ENCODE measurements at places on chromosomes 3 and 15.

DNA sequence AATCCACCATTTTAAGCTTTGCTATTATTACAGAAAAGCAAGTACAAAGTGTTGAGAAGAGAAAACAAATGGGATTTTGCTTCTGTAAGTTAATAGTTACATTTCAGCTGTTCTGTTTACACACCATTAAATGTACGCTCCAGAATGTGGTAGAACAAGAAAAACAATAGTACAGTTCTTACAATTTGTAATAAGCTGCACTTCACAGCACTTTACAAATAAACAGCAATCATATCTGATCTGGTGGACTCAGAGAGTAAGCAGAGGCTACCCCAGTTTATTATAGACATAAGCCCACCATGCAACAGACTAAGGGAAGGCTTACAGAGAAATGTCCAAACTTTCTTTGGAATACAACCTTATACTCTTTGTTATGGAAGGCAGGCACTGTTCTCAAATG lies 126.4 kb downstream of the OXSM start:
- DNase-seq: no peak

- DNase-seq: no peak
Measured at GRCh38 chr3:102688556-102688930, 253.7 kb downstream of the ZPLD1 start.

DNA sequence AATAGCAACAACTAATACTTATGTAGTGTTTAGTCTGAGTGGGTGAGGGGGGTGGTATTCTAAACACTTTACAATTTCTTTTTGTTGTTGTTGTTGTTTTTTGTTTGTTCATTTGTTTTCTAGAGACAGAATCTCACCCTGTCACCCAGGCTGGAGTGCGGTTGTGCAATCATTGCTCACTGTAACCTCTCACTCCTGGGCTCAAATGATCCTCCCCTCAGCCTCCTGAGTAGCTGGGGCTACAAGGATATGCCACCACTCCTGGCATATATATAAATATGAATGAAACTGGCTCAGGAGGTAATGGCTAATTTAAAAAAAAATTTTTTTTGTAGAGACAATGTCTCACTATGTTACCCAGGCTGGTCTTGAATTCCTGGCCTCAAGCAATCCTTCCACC lies 19.1 kb downstream of the SPSB4 start:
- no peak for DNase-seq

- no peak for DNase-seq
Measured at GRCh38 chr15:96807361-96807760, 476.9 kb downstream of the NR2F2 start.

DNA sequence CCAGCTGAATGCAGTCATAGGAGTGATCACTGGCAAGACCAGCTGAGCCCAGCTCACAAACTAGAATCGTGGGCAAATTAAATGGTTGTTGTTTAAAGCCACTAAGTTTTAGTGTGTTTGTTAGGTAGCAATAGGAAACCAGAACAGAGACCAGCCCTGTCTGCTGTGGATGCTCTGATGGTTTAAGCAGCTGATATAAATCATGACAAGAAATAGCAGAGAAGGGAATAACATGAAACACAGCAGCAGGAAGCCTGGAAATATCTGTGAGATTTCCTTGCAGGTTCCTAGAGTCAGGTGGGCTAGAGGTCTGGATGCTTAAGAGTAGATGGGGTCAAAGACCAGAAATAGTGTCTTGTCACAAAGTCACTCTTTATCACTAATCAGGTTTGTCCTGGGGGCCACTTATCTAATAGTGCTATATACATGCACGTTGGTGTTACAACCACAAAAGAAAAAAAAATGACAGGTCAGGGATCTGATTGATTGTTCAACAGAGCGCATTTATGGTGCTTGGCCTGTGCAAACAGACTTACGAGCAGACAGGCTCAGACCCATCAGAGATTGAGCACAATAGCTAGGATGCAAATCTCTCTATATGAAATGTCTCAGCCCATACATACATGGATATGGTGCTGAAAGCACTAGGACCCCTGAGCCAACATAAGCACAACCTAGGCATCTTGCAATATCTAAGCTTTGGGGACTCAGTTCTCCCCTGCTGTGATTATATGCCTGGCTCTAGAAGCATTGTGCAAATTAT lies 967.7 kb downstream of the AGBL1 start:
- no peak for DNase-seq

All from stimulated activated CD8-positive, alpha-beta memory T cell treated with anti-CD3 and anti-CD28 coated beads, Interleukin-7, amount 100 ng/mL, for 1 hour (primary cell).